Kasumi-1 (cell line): ENCODE measurements at places on chromosomes 7 and 10.

DNA sequence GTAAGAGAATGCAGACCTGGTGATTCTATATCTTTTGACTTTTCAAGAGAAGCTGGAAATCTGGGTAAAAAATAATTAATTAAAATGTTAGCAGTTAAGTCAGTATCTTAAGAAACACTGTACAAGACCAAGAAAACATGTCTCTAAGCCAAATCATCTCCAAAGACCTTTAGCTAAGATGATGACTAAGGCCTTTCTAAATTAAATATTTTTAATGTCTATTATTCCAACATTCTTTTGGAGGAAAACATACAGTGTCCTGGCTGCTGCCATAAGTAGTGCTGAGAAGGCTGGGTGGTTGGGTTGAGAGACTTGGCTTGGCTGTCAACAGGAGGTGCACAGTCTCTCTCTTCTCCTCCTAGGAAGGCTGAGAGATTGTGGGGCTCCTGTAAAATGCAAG lies 20.3 kb downstream of the STARD3NL start:
- DNase-seq = no peak

- no peak for DNase-seq
Measured at GRCh38 chr10:42802876-42803275, 20.3 kb downstream of the BMS1 start.

DNA sequence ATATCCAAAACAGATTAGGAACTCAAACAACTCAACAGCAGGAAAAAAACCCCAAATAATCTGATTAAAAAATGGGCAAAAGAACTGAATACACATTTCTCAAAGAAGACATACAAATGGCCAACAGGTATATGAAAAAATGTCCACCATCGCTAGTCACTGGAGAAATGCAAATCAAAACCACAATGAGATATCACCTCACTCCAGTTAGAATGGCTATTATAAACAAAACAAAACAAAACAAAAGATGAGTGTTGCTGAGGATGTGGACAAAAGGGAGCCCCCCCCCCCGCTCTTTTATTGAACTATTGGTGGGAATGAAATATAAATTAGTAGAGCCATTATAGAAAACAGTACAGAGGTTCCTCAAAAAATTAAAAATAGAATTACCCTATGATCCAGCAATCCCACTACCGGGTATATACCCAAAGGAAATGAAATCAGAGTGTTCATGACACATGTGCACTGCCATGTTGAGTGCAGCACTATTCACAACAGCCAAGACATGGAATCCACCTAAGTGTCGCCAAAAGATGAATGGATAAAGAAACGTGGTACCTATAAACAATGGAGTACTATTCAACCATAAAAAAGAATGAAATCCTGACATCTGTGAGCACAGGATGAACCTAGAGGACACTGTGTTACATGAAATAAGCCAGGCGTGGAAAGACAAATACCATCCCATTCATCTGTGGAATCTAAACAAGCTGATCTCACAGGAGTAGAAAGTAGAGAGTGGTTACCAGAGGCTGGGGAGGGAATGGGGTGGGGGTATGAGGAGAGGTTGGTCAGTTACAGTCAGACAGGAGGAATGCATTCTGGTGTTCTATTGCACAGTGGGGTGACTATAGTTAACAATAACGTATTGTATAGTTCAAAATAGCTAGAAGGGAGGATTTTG lies 78.1 kb upstream of the RHEB start:
- no peak for DNase-seq

DNA sequence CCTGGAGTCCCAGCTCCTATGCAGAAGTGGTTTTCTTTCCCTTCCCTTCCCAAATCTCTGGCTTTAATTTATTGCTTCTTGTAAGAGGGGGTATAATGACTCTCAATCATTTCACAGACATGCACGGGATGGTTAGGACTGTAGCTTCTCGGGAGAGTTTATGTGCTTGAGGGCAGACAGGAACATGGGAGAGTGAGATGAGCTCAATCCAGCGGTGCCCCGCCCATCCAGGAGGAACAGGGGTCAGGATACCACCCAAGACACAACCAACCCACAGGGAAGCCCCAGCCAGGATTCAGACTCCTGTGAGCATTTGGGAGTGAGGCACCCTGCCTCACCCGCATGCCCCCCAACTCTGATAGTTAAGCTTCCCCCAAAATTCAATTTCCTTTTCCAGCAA lies 33.7 kb upstream of the GATAD1 start:
- DNase-seq = no peak

- peak; percentile 33 for DNase-seq
Measured at GRCh38 chr10:3785851-3786271, 852 bp upstream of the KLF6 start.

DNA sequence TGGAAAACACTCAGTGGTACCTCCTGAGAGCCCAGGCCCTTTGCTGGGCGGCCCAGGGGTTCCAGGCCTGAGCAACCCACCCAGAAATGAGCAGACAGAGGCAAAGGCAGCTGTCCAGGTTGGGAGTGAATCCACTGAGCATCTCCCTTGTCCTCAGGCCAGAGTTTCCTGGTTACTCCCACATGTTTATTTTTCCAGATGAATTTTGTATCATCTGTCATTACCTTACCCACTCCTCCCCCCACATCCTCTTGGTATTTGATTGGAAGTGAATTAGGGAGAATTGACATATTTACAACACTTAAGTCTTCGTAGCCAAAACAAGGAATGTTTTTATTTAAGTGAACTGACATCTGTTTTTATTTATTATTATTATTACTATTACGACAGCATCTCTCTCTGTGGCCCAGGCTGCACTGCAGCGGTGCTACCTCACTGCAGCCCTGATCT lies 13.2 kb upstream of the LMBR1 start:
- DNase-seq = no peak

DNA sequence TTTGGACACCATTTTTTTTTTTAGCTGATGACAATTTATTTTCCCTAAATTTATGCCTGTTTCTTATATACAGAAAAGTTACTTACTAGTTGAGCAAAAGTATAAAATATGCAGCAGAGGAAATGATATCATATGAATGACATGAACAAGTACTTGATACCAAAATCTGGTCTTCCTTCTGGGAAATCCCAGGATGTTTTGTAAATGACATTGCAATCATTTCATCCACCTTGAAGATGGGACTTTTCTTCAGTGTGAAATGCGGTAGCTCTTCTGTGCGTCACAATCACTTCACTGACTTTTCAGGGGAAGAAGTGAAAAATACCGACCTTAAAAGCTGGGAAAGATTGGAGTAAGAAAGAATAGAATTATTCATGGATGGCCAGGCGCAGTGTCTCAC lies 23.8 kb downstream of the C1QL3 start:
- DNase-seq = no peak
